ENCODE measurements at places on chromosomes 7 and 10.

GRCh38 chr7:64870656-64871055, 32.4 kb upstream of the ZNF273 start:
- no peak for DNase-seq

DNA sequence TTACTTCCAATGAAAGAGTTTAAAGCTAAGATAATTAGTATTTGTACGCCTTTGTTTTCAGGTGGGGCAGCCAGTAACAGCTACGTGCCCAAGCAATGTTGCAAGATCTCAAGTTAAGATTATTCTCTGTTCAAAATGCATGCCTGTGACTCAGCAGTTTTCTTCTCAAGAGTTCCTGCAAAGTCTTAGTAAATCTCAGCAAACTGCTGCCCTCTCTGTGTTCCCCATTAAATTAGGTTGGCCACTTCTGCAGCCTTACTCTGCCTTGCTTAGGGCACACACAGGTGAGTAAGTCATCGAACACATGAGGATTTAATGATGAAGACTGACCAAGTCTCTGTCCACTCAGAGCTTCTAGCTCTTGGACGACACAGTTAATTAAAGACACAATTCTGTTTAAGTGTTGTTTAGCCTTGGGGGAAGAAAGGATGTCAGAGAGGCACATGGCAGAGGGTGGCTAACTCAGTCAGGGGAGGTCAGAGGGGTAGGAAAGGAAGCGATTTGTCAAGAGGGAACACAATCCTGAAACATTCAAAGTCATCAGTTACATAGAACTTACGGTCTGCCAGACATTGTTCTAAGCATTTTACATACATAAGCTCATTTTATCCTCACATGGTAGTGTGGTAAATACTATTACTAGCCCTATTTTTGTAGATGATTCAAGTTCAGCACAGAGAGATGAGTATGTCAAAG, 20.2 kb upstream of the SLC35G1 start:
- peak; percentile 69 for DNase-seq

GRCh38 chr7:148521271-148521670, 69.3 kb upstream of the C7orf33 start:
- no peak for DNase-seq

DNA sequence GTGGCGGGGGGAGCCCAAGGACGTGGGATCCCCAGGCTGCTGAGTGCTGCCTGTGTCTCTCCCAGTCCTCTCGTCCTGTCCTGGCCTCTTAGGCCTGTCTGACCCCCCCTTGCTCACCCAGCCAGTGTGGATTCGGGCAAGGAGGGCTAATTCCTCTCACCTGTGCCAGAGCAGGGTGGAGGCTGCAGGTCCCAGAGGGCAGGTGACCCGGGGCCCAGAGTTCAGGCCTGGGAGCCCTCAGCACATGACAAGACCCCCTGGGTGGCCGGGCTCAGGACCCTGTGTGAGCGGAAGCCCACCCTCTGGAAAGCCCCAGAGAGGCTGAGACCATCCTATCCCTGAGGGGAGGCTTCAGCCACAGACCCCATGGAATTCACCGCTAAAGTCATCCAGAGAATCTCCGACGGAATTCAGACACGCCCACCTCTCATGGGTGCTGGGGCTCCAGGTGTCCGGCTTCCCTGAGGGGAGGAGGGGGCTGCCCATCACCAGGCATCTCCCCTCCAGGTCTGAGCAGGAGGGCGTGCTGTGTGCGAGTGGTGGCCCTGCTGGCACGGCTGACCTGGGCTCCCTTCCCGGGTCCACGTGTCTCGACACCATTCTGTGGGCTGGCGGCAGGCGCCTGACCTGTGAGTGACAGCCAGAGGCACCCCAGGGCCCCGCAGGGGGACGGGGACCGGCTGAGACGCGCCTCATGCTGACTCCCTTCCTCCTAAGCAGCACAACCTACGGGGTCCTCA, 5.0 kb downstream of the KNDC1 start:
- no peak for DNase-seq

GRCh38 chr10:36725581-36726520, 399.5 kb upstream of the ANKRD30A start:
- peak; percentile 71 for DNase-seq

- no peak for DNase-seq
Measured at GRCh38 chr7:12609561-12609960, 39.0 kb downstream of the SCIN start.

DNA sequence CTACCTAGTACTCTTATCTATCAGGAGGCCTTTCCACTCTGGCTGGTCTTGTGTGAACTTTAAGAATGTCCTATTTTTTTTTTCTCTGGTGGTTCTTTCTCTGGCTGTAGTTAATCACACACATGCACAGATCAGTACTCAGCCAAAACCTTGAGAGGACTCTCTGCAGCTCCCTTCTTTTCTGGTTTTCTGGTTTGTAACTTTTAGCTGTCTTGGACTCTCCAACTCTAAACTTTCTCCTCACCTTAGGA, 54.9 kb upstream of the HELLS start:
- DNase-seq, result no peak

- no peak for DNase-seq
Measured at GRCh38 chr7:36726311-36726710, 2.0 kb upstream of the AOAH start.

DNA sequence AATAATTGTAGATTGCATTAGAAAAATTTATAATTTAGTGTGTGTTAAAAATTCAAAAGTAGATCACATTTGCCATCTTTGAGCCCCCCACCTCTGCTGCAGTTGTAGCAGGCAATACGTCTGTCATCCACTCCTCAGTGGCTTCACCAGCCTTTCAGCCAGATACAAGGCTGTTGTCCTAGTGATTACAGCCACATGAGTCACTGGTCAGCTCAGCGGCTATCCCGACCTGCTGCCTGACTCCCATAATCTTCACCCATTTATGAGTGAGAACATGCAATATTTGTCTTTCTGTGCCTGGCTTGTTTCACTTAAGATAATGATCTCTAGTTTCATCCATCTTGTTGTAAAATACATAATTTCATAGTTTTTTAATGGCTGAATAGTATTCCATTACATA, 9.2 kb downstream of the OR2A5 start:
- peak; percentile 26 for DNase-seq

- no peak for DNase-seq
Measured at GRCh38 chr10:21638681-21639080, 104.6 kb downstream of the MLLT10 start.

GRCh38 chr7:30726296-30727006, 25.5 kb upstream of the INMT start:
- no peak for DNase-seq

GRCh38 chr7:30776971-30777370, 5.8 kb downstream of the MINDY4 start:
- no peak for DNase-seq

- no peak for DNase-seq
Measured at GRCh38 chr7:142303650-142304049, 45.8 kb upstream of the PRSS58 start.

DNA sequence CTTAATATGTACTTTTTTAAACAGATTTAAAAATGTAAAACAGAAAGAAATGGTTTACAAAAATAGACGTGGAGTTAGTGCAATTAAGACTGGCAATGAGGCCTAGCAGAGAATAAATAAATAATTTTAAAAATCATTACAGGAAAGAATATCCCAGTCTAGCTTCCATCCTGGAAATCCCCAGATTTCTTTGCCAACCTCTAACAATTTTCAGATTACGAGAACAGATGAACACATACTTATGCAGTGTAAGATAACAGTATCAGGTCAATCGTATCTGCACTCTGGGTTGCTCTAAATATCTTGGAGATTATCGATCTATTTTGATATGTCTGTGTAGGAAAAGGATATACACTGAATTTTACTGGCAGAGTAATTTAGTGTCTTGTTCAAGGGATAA, 210.5 kb downstream of the SEMA3A start:
- DNase-seq, result no peak

- no peak for DNase-seq
Measured at GRCh38 chr10:93088466-93088865, 14.8 kb downstream of the CYP26A1 start.

DNA sequence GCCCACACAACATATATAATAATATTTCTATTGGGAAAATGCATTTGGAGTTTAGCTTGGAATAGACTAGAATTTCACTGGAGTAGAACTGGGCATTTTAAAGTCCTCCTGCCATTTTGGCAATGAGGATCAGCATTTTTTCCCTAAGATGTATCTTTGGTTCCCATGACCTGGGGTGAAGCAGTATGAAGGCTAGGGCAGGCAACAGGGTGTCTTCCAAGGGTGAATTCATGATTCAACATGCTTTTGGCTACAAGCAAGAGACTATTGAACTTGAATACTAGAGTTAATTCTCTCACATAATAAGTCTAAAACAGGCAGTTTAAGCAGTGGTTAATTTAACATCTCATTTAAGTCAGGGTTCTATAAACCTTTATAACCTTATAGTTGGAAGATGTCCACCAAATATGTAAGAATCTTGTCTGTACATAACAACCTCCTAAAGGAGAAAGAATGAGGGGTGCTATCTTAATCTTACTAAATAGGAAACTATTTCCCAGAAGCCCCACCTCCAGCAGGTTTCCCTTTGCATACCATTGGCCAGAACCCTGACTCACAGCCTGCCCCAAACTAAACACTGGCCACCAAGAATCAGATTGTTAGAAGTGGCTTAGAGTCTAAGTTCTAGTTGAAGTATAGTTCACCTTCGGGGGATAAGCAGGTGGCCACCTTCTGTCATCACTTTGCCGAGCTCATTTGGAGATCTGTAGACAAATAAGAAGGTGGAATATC, 96.0 kb upstream of the PRPS1L1 start:
- no peak for DNase-seq

DNA sequence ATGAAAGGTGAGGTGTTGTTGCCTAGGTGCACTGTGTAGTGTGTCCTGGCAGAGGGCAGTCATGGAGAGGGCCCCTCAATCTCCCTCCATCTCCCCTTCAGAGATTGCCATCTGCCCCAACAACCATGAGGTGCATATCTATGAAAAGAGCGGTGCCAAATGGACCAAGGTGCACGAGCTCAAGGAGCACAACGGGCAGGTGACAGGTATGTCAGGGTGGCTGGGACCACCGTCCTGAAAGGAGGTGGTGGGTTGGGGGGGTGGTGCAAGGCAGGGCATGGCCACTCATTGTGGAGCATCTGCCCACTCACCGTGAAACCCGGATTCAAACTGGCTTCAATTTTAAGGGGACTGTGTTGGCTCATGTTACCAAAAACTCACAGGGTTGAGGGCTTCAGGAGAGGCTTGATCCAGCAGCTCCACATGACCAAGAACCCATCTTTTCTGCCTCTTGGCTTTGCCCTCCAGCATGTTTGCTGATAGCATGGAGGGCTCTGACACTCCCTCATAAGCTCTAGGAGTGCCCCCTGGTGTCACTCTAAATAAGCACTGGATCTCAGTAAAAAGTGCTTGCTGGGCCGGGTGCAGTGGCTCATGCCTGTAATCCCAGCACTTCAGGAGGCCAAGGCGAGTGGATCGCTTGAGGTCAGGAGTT, 12.2 kb downstream of the ARPC1B start:
- peak; percentile 64 for DNase-seq

- DNase-seq, result peak; percentile 45
Measured at GRCh38 chr7:122550545-122550944, 148.4 kb downstream of the RNF133 start.

DNA sequence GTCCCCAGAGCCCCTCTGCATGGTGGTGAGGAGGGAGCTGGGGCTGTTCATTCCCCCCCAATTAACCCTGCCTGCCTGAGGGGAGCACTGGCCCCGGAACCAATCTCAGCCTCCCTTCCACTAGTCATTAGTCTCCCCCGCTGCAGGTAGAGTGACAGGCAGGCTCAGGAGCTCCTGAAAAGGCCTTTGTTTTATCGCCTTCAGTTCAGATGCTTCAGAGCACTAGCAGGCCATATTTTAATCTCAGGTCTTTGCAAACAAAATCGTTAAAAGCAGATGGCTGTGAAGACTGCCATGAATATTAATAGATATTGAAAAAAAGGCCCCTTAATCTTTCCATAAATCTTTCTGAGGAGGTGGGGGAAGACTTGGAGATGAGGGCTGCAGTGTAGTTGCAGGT, 250.7 kb downstream of the RPS24 start:
- no peak for DNase-seq

DNA sequence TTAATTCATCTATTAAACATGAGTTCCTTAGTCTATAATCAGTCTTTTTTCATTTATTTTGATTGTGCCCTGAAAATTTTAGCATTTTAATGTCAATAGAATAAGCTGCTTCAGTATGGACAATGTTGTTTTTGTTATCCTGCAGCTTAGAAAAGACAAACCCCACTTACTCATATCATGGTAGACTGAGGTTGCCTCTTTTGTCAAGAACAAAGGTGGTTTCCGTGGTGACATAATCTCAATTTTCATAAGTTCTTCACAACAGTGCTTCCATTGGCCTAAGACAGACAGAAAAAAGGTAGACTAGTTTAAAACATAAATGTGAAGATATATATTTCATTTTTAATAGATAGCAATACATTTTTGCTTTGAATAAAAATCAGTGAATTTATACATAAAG, 69.1 kb downstream of the RTKN2 start:
- peak; percentile 29 for DNase-seq

- peak; percentile 62 for DNase-seq
Measured at GRCh38 chr7:121505021-121505420, 108.9 kb upstream of the FAM3C start.

GRCh38 chr7:84913731-84914130, 273.1 kb downstream of the SEMA3D start:
- DNase-seq, result peak; percentile 3

DNA sequence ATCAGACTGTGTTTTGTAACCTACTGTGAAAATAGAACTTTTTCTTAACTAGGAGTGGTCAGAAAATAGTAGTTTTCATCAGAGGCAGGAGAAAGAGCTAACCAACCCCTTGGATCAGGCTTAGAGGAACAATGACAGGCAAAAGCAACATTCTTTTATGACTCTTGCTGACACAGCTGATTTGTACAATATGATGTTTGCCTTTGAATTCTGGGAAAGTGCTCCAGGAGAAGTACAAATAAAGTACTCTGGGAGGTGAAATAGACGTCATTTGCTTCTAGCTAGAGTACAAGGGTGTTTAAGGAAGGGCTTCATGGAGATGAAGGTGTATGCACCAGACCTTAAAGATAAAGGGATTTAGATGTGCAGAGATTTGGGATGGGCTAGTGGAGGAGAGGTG, 75.1 kb upstream of the KIAA1217 start:
- no peak for DNase-seq

DNA sequence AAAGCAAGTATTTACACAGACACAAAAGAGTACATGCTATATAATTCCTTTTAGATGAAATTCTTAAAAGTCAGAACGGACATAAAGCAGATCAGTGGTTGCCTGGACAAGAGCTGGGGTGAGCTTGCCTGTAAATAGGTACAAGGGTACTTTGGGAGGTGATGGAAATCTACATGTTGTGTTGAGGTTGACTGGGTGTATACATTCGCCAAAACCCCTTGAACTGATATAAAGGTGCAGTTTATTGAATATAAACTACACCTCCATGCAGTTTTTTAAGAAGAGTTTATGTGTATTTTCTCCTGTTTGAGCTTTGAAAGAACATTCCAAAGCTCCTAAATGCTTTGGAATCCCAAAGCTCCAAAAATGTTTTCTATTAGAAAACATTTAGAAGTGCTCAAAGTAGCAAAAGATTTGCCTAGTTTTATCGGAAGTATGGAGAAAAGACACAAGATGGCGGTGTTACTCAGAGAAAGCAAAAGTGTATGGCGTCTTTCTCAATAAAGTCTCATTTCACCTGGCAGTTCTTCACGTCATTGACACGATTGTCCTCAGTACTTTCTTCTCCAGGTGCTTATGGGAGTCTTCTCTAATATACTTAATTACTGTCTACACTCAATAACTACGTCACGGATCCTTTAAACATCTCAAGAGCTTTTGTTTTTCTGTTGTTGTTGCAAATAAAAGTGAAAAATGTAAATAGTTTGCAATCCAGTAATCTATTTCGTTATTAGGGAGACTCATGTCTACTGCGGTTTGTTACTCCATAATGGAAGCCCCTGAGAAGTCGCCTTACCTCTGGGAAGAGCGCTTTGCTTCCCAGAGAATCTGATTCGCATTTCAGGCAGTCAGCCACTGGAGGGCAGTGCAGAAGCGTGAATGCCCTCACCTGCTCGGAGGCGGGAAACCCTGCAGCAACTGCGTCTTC, 14.7 kb upstream of the SEC61G start:
- peak; percentile 88 for DNase-seq

Measured in cardiac fibroblast (primary cell).